Hematopoietic multipotent progenitor cell treated with erythropoietin and hydrocortisone succinate and interleukin-3 and kit ligand, for 15 days (in vitro differentiated cells): ENCODE measurements at places on chromosomes 6 and 20.

DNA sequence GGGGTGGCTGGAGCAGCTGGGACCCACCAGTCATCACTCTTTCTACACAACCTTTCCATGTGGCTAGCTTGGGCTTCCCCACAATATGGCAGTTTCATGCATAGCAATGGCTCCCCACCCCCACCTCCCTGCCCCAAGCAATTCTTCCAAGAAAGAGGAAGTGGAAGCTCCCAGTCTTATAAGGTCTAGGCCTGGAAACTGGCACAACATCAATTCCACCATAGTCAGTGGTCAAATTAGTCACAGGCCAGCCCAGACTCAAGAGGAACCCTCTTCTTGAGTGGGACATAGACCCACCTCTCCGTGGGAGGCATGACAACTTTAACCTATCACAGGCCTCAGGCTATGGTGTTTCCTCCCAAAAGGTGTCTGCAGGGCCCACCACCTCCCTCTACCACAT, 17.7 kb downstream of the TGM6 start:
- DNase-seq: no peak

- DNase-seq: no peak
Observed at GRCh38 chr6:11650025-11650696, 112.6 kb downstream of the TMEM170B start.

GRCh38 chr6:912871-913835, 220.2 kb upstream of the EXOC2 start:
- DNase-seq: no peak

DNA sequence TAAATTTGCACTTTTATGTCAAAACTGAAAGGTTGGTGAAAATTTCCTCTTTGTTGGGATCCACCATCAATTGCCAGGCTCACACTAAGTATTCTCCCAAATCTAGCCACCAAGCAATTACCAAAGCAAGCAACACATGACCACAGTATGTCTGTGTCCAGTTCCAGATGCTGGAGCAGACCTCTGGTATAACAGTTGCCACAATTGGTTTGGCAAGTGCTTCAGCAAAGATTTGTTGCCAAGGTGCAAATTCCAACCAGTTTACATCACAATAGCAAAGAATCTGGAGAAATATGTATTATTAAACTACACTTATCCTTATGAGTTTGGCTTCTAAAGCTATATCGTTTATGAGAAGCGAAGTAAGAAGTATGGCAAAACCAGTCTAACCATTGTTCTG, 6.4 kb downstream of the GTF2H5 start:
- DNase-seq: no peak

- no peak for DNase-seq
Observed at GRCh38 chr6:113645576-113645970, 211.6 kb upstream of the MARCKS start.

DNA sequence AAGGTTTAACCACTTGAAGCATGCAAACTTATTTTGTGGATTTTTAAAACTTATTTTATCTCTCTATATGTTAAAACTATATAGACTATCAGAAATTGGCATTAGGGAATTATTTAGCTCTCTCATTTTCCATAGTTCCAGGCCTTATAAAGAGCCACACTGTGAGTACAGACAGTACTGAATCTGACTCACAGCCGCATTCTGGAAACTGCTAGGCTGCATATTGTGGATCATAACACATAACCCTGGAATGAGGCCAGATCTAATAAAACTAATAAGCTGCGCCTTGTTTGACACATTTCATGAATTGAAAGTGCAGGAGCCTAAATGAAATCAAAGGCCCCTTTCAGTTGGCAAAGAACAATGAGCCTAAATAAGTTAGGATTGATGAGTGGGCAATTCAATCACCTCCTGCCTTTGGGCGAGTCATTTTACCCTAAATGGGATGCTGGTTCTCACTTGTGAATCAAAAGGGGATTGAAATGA, 308.4 kb downstream of the PACRG start:
- no peak for DNase-seq

GRCh38 chr6:168960551-168961263, 292.9 kb downstream of the THBS2 start:
- DNase-seq: no peak
